ENCODE measurements at places on chromosomes 4 and X. TPM values are rescaled to one million over a fixed set of nuclear protein-coding genes. Genes with fewer than 3 reads are reported as not detected.

GRCh38 chr4:130640592-130640991 is 1544.6 kb downstream of the C4orf33 start:
- no peak for DNase-seq

DNA sequence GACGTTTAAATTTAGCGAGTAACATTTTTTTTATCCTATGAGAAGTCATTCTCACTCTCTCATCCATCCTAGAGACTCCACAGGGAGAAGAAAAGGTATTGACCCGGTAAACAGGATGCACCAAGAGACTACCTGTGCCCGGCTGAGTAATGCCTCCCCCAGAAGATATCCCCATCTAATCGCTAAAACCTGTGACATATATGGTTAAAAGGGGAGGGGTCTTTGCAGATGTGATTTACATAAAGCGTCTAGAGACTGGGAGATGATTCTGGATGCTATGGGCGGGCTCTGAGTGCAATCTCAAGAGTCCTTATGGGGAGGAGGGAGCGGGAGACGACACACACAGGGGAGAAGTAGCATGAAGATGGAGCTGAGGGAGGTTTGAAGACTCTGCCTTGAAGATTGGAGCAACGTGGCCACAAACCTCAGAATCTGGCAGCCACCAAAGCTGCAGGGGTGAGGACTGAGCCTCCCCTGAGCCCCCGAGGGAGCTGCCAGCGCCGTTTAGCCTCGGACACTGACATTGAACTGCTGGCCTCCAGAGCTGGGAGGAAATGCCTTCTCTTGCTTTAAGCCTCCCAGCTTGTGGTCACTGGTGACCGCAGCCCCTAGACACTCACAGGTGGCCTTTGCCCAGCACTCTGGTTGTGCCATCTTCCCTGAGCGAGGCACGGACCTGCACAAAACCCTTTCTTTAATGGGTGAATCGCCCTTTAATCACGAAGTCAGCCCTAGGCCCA is 11.2 kb downstream of the ABLIM2 start:
- no peak for DNase-seq

Gene USP51
- total RNA-seq = 0.99 TPM

DNA sequence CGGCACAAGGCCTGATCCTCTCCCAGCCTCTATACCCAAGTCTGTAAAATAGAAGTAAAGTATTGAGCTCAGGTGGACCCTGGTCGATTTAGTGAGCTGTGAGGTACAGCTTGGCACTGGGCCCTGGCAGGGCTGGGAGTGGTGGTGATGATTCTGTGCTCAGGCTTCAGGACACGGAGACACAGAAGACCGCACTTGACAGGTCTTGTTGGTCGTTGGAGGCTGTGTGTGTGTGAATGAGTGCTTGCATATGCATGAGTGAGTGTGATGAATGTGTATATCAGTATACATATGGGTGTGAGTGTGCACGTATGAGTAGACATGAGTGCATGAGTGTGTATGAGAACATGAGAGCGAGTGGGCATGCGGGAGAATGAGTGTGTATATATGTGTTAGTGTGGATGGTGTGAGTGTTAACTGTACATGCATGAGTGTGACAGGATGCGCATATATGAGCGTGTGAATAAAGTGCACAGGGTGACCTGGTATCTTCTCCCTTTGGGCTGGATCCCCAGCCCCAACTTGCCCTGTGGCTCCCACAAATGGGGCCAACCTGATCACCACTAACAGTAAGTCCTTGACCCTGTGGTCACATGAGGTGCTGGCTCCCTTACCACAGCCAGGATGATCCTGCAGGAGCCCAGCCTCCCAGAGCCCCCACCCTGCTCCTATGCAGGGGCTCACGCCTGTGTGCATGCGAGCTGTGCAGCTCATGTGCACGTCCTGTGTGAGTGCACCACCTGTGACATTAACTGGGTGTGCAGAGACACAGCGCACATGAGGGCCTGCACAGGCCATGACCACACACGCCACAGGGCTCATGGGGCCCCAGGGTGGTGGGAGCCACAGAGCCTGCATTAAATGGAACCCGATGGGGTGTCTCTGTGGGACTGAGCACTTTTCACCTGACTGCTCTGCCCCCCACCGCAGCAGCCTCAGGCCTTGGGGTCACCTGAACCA is 20.8 kb downstream of the SH3BP2 start:
- DNase-seq = no peak

- DNase-seq = no peak
Observed at GRCh38 chr4:84948056-84948455, 18.4 kb downstream of the WDFY3 start.

DNA sequence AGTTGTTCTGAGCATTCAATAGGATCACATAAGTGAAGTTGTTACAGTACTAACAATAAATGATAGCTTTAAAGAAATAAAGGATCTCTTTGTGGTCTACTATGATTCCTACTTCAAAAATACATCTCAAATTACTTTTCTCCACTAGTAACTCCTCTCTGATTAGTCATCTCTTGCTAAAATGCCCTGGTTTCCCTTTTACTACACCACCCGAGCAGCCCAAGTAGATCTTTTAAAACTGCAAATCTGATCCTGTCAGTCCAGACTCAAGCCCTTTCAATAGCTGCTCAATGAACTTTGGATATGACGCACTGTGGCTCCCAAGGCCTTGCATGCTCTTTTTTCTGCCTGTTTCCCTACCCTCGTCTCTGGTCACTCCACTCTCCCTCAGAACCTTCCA is 97.5 kb downstream of the MAOA start:
- DNase-seq = no peak

GRCh38 chr4:181659202-181659601 is 584.0 kb upstream of the TENM3 start:
- no peak for DNase-seq

DNA sequence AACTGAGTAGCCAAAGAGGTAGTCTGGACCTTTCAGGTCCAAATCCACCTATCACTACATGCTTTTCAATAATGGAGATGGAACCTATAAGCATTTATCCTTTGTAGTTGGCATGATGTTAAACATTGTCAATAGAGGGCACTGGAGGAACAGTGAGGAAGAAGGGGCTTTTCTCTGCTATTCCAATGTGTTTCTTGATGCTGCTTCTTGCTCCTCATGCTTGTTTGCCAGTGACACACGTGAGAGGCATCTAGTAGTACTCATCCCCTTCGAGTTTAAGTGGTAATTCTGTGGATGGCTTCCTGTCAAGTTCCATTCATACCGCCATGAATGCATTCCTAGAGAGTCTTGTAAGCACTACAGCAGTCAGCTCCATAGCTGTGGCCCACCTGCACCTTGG is 84.0 kb downstream of the NAA11 start:
- peak; percentile 31 for DNase-seq

GRCh38 chr4:140094438-140095420 is 59.3 kb downstream of the MAML3 start:
- peak; percentile 25 for DNase-seq

Gene TMPRSS11D
- total RNA-seq = not detected

GRCh38 chr4:65983061-65983460 is 312.8 kb upstream of the EPHA5 start:
- no peak for DNase-seq

DNA sequence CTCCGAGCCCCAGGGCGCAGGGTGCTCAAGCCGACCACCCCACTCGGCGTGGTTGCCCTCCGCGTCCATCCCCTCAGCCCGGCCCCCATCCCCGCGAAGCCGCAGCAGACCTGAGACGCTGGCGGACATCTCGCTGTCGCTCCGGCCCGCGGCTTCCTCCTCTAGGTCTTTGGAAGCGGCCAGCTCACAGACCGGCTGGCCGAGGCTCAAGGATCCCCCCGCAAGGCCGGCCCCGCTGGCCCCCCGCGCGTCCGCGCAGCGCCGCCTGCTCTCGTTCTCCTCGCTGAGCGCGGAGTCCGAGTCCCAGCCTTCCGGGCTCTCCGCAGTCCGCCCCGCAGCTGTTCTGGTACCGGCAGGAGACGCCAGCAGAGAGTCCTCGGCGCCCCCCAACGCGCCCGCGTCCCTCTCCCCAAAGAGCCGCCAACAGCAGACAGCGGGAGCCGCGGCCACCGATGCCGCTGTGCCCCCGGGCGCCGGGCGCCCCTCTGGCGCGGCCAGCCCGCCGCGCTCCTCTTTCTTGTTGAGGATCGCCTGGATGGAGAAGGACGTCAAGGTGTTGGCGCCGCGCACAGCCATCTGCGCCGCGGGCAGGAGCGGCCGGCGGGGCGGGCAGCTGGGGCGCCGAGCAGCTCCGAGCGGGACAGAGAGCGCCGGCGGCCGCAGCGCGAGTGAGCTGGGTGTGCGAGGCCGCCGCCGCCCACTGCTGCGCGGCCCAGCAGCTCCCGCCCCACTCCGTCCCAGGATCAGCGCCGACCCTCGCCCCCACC is at the start of gene NKX3-2:
Gene NKX3-2, minus strand, starts transcription at position 670 of the 767 bp plus-strand sequence. Its CDS starts 94 bp downstream, at position 576.
- DNase-seq = peak; percentile 21

Measured in MG63 (cell line).